Fibroblast of skin of left quadriceps (primary cell): ENCODE measurements at places on chromosomes 3 and 15.

- no peak for DNase-seq
These were observed 28.5 kb downstream of the EFCAB12 start for GRCh38 chr3:129399895-129400357.

DNA sequence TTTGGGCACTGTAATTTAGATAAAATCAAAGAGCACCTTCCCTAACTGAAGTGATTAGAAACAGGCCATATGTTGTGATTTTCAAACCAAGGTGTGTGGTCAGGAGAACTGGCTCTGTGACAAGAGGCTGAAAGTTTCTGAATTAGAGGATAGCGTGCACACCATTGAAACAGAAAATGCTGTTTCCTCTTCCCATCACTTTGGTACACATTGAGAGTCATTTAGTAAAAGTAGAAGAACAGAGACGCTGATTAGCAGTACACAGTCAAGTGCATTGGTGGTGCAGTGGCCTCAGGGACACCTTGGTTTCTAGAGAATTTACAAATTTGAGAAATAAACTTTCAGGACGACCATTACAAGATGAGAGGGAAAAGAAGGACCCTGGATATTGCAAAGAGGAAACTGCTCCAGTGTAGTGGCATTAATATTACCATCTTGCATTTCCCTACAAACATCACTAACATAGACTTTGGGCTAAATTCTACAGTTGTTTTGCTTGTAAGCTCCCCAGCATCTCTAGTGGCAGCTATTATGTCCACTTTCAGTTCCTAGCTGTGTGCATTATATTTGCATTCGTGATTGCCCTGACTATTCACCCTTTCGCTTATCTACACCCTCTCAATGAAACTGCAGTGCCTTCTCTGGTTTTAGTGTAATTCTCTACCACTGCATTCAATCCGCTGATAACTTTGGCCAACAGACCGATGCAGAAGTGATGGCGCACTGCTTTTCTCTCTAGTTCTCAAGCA, 728.1 kb upstream of the GRM7 start:
- DNase-seq = no peak

- DNase-seq = no peak
These were observed 120.1 kb upstream of the DPH6 start for GRCh38 chr15:35665896-35666536.

- no peak for DNase-seq
These were observed 144.4 kb upstream of the RARB start for GRCh38 chr3:25283613-25284012.

DNA sequence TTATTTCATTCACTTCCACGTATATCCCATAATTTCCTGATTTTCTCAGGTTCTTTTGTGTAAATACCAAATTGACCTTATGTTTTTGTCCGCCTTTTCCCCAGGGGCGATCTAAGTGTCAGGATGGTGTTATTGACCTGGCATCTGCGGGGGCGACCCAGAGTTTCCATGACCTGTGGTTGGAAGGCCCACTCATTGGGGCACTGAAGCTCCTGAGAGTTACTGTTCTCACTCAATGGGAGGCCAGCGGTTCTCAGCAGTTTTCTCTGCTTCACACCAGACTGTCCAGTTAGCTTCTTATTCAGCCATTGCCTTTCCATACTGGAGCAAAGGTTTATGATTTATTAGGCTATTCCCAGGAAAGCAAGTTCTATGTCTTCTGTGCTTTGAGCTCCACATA, 53.3 kb downstream of the B3GALNT1 start:
- no peak for DNase-seq
